NCI-H2081 (cell line): ENCODE measurements at places on chromosomes 16 and 17.
A peak's percentile ranks its signal among the peaks of the same experiment; 100 is the strongest.

DNA sequence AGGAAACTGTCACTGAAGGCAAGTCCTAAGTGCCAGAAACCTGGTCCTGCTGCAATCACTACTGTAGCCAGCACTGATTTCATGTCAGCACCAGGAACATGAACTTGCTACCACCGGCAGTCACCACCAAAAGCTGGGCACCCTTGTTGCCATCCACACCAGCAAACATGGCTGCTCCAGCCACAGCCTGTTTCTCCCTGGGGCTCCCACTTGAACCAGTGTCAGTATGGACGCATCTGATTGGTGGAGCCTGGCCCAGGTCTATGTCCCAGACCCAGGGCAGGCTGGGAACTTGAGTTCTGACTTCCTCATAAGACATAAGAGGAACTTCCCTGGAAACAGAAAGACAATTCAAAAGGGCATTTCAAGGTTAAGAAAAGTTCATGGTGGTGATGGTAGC is 56.5 kb downstream of the COPRS start:
- DNase-seq, result no peak

DNA sequence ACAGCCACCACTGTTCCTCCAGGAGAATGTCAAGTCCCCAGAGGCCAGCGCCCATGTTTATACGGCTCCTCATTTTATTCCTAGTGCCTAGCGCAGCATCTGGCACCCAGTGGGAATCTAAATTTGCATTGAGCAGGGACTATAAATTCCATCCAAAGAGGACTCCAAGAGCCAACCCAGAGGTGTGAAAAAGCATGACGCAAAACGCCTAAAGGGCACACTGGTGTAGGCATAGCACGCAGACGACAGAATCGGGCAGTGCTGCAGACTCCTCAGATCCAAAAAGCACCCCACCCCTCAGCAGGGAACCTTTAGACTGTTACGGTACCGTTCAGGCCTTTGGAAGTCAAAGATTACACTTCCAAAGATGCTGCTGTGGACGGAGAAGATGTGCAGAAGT is 19.5 kb downstream of the TEKT5 start:
- DNase-seq, result no peak

- DNase-seq, result no peak
Measured at GRCh38 chr17:44906010-44906646, 6.9 kb upstream of the EFTUD2 start.

GRCh38 chr17:81930142-81931125 is 2.9 kb upstream of the MAFG start:
- no peak for DNase-seq

GRCh38 chr16:85514598-85515318 is 98.4 kb upstream of the GSE1 start:
- peak; percentile 82 for DNase-seq

- DNase-seq, result no peak
Measured at GRCh38 chr16:67389911-67390815, 3.1 kb downstream of the TPPP3 start.

- DNase-seq, result no peak
Measured at GRCh38 chr16:87734644-87735043, 31.1 kb downstream of the KLHDC4 start.

- no peak for DNase-seq
Measured at GRCh38 chr17:80312621-80313135, 52.0 kb downstream of the RNF213 start.

- DNase-seq, result no peak
Measured at GRCh38 chr17:45818699-45819098, 26.0 kb upstream of the SPPL2C start.

DNA sequence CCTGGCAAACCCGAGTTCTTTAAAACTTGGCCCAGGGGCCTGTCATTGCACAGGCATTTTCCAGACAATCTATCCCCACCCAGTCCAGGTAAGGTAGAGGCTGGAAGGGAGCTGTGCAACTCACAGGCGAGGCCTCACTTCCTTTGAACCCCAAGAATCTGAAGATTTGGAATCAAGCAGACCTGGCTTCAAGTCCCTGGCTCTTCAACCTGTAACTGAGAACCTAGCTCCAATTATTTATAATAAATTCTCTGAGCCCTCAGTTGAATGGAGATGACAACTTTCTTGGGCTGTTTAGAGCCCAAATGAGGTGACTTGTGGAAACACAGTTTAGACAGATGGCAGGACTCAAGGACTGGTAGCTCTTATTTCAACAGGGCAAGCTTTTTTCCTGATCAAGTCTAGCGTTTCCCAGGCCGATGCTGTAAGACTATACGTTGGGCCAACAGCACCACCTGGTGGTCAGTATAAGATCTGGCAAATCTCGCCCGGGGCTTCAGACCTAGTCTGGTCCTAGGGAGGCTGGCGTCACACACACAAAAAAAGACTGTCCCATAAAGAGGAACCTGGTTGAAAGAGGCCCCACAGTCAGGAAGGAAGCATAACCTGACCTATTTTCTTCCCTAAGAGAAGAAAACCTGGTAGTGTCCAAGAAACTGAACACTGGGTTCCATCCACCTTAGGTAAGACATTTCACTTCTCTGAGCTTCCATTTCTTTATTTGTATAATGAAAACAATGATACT is 117.9 kb downstream of the C17orf67 start:
- peak; percentile 51 for DNase-seq

DNA sequence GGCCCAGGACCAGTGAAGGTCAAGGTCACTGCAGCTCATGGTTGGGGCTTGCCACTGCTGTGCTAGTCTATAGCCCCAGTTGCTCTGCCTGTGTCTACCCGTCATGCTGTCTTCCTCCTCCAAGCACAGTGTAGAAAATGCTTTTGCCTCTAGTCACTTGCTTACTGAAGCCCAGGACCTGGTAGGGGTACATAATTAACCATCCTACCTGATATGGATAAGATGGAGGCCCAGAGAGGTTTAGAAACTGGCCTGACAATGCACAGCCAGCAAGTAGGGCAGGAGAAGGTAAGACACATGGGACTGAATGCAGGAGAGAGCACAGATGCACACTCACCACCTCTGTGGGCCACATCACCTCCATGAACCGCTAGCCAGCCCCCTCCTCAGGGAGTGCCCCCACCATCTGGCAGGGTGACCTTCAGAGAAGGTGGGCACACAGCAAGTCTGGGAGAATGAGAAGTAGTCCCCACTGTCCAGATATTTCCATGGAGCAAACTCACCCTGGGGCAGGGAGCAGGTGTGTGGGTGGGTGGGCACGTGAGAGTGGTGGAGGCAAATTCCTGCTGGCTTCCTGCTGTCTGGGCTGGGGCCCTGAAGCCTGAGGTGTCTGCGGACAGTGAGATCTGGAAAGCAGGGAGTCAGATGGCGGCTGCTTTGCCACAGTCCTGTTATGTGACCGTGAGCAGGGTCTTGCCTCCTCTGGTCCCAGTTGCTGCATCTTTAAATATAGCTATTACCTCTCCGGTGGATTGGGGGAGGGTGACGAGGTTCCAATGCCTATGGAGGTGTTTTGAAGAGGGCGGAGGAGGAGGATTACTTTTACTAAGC is 1.0 kb downstream of the CX3CL1 start:
- no peak for DNase-seq

- DNase-seq, result no peak
Measured at GRCh38 chr17:80871341-80871740, 120.3 kb upstream of the CHMP6 start.

DNA sequence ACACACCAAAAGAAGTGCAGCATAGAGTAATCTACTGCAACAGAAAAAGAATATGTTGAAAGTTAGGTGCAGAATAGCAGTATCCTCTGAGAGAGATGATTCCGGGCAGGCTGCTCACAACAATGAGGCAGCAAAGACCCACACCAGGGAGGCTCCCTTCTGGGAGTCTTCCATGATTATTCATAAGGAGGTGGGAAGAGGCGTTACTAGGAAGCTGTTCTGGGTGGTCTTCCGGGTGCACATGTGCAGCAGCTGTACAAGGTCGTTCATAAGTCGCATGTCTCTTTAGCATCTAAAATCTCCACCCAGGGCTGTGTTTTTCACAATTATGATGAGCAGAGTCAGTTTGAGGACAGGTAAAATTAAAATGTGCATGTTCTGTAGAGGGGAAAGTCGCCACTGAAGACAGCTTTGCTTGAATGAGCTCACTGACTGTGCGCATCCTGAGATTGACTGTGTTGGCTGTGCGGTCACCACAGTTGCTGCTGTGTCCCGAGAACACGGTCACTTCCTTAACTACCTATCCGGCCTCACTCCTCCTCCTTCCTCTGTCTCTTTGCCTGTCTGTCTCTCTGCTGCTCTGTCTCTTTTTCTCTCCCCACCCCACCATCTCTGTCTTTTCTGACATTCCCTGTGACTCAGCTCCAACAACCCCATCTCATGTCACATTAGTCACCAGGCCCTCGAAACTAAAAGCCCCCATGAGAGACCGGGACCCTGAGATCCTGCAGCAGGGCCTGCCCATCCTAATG is 125.5 kb upstream of the HSBP1 start:
- no peak for DNase-seq

GRCh38 chr16:15037745-15038144 is 18.1 kb downstream of the NTAN1 start:
- DNase-seq, result no peak

DNA sequence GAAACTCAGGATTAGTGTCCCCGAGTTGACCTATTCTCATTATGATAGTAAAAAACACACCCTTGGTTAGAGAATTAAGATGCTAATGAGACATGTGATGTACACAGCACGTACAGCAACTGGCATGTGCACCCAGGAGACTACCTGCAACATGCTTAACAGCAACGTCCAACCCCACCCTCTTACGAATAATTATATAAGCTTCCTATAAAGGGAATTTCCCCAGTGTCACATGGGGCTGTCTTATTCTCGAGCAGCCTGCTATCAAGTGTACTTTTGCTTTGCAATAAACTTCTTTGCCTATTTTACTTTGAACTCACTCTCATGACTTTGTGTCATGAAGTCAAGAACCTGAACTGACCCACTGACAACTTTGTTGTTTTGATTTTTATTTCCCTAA is 62.4 kb upstream of the PMFBP1 start:
- DNase-seq, result no peak

DNA sequence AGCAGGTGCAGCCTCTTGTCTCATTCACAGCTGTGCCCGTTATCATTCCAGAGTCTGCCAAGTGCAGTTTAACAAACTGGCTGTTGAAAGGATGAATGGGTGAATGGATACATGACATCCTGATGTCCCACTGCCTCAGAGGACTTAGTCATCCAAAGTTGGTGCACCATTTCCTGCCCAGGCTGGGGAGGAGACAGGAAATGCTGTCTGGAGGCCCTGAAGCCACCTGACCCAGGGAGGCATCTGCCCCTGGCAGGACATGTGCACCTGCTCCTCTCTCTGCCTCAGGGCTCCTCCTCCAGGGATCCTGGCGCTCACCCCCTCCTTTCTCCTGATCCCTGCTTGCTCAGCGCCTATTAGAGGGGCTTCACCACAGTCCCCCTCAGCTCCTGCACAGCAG is 1.8 kb upstream of the CD300C start:
- peak; percentile 15 for DNase-seq

GRCh38 chr16:20614186-20615141 is 38.3 kb upstream of the ACSM2B start:
- DNase-seq, result no peak

DNA sequence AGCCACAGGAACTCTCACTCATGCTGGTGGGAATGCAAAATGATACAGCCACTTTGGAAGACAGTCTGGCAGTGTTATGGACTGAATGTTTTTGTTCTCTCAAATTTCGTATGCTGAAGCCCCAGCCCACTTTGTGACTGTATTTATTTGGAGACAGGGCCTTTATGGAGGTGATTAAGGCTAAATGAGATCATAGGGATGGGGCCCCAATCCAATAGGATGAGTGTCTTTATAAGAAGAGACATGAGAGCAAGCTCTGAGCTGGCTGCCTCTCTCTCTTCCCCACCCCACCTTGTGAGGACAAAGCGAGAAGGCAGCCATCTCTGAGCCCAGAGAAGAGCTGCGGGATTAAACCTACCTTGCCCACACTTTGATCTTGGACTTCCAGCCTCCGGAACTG is 21.9 kb upstream of the RAI1 start:
- no peak for DNase-seq

- DNase-seq, result no peak
Measured at GRCh38 chr16:15041271-15042004, 14.4 kb downstream of the NTAN1 start.

GRCh38 chr17:15893658-15894024 is 51.3 kb upstream of the ADORA2B start:
- DNase-seq, result no peak

DNA sequence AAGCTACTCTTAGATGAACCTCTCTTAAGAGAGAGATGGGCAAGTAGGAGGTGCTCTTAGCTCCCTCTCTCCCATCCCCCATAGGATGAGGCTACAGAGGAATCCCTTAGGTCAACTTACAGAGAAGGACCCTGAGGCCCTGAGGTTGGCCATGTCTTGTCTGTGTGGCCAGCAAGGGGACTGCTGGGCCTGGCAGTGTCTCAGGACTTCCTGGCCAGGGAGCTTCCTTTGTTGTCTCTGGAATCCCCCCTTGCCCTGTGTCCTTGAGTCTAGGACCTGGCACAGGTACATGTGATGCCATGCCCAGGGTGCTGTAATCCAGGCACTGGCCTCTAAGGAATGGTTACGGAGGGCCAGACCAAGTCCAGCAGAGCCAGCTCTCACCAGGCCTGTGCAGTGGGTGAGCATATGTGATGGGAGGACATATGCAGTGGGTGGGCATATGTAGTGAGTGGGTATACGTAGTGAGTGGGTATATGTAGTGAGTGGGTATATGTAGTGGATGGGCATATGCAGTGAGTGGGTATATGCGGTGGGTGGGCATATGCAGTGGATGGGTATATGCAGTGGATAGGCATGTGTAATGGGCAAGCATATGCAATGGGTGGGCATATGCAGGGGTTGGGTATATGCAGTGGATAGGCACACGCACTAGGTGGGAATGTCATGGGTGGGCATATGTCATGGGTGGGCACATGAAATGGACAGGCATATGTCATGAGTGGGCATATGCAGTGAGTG is 20.3 kb upstream of the PECAM1 start:
- no peak for DNase-seq

DNA sequence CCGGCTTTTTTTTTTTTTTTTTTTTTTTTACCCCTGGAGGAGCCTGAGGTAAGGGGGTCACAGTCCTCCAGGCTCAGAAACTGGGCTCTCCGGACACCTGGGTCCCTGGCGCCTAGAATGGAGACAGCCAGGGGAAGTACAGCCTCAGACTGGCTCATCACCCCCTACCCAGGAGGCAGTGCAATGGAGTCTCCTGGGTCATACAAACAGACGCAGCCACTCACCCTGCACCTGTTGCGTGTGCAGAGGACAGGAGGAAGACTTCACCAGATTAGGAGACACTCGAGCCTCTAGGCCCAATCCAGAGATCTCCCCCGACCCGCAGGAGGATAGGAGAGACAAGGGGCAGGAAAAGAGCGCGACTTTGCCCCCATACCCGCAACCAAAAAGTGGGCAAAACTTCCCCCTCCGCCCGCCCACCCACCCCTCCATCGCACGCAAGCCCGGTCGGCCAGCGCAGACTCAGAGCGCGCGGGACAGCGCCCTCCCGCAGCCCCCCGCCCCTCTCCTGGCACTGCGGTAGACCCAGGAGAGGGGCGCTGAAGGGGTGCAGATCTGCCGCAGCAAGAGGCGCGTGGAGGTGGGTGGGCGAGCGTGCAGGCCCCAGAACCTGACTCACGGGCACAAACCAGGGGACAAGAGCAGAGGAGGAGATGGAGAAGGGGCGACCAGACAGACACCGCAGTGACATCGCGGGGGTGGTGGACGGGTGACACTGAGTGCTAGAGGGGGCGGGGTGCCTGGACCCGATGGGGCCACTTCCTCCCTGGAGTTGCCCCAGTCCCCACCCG is 900 bp downstream of the HAP1 start:
- DNase-seq, result no peak
